ACHN (cell line): ENCODE measurements at places on chromosomes 12 and 14.

GRCh38 chr14:53608369-53608768, 348.3 kb downstream of the BMP4 start:
- DNase-seq, result no peak

GRCh38 chr12:56634837-56635791, 5.0 kb upstream of the BAZ2A start:
- DNase-seq, result peak; percentile 98

DNA sequence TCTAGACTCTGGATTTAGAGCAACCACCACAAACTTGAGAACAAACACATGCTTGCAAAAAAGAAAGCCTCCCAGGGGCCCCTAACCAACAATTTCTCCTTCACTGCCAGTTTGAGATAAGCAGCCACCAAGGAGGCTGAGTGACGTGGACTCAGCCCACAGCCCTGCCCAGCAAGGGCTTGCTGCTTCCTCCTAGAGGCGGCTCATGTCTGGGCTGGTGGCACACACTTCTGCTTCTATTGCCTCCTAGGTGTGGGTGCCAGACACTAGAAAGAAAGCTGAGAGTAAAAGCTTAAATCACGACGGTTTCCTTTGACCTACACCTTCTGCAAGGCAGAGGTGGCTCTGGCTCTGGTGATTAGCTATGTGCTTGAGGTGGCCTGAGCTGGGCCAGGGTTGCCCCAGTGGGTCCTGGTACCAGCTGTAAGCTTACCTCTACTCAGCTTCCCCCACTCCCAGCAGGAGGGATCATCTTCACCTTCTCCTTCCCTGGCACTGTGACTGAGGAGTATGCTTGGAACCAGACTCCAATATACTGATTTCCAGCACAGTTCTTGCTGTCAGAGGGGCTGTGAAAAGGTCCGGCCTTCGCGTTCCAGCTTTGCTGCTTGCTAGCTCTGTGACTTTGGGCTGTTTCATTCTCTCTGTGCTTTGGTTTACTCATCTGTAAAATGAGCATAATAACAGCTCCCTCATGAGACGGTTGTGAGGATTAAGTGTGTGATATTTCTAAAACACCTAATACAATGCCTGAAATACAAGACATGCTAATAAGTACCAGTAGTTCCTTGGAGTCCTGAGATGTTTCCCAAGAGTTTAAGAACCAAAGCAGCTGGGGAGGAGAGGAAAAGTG, 89.7 kb upstream of the PARP11 start:
- DNase-seq, result no peak

GRCh38 chr12:5081016-5081415, 37.3 kb downstream of the KCNA5 start:
- DNase-seq, result no peak

DNA sequence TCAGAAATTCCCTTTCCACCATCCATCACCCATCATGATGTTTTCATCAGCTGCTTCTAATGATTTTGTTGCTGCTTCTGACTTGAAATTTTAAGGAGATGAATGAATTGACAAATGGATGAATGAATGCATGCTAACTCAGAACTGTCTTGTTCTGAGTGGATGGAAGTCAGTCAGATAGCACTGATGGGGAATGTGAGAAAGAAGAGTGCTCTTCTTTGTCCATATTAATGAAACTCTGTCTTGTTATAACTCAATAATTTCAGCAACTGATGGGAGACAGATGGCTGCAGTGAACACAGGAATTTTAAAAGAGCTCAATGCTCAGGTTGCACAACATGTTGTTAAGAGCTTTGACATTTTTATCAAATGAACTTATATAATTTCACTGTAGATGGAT, 422.0 kb downstream of the TRHDE start:
- no peak for DNase-seq

DNA sequence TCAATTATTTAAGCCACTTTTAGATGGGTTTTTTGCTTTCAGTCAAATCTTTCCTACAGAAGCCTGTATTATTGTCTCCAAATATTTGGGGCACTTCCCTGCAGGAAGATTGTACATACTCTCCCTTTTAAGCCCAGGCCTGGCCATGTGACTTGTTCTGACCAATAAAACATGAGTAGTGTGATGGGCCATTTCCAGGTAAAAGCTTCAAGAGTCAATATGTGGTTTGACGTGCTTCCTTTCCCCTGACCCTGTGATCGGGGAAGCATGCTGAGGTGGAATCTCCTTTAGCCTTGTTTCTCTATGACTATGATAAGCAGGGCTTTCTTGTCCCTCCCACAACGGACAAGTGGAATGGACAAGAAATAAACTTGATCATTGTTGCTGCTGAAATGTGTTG, 14.2 kb upstream of the NIN start:
- DNase-seq, result peak; percentile 53

- DNase-seq, result no peak
Observed at GRCh38 chr12:112627851-112628250, 163.7 kb upstream of the RPH3A start.

GRCh38 chr12:64635356-64635998, 25.2 kb downstream of the RASSF3 start:
- DNase-seq, result no peak

- DNase-seq, result no peak
Observed at GRCh38 chr12:90058704-90059103, 350.1 kb upstream of the ATP2B1 start.

DNA sequence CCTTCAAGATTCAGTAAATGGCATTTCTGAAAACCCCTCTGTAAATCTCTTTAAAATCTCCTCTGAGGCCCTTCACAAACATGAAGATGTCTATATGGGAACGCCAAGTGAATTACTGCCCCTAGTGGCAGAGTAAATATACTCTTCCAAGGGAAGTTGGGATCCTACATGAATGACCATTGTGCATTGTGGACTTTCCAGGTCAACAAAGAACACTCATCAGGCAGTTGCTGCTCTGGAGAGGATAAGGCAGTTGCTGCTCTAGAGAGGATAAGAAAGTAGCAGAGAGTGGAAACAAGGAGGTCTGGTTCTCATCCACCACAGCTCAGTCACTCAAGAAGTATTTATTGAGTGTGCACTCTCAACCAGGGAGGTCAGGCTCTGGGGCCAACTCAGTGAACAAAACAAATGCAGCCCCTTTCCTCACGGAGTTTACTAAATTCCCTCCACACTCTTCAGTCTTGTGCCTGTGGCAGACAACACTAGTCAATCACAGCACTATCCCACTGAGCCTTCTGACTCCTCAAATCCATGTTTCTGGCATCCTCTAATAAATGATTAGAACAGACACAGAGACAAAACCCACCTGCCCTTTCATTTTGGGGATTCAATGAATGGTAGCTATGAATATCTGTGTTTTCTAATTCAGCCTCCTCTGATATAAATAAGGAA, 52.9 kb downstream of the SVOP start:
- peak; percentile 52 for DNase-seq

- DNase-seq, result no peak
Observed at GRCh38 chr12:101707131-101707782, 9.8 kb downstream of the CHPT1 start.

DNA sequence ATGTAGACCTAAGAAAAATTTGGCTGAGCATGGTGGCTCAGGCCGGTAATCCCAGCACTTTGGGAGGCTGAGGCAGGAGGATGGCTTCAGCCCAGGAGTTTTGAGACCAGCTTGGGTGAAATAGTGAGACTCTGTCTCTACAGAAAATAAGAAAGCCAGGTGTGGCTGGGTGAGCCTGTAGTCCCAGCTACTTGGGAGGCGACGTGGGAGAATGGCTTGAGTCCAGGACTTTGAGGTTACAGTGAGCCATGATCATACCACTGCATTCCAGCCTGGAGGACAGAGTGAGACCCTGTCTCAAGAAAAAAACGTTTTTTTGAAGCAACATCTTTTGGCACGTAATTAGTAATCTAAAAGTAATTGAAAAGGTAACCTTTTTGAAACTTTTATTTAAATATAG, 70.9 kb downstream of the FERMT2 start:
- DNase-seq, result no peak

DNA sequence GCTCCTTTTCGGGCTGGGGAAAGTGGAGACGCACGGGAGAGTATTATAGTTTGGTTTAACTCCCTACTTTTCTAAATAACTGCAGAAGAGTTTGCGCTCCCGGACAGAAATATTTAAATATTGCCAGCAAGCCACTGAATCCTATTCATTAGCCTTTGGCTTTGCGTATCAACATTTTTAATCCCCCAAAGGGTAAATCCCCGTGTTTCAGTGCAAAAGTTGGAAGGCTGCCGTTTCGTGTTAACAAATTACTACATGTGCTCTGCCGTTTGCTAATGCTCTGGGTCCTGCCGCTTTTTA, 372 bp upstream of the DPF3 start:
- no peak for DNase-seq

GRCh38 chr14:89302396-89302950, 114.6 kb downstream of the FOXN3 start:
- DNase-seq, result no peak

DNA sequence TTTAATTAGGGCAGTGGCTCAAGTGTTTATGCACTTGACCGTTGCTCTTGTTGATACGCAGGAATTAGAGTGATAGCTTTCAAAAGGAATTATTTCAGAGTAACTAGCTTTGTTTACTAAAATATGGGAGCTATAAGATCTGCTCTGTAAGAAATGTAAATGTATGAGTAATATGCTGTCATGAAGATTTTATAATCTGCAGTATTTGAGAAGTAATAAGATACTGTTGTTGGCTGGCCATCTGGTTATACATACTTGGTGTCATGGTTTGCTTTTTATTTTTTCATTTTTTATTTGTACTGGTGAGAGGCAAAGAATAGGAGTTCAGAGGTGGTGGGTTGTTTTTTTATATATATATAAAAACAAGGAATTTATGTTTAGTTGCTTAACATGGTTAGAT, 58.5 kb downstream of the PLXNC1 start:
- no peak for DNase-seq

GRCh38 chr12:109982210-109982609, 14.0 kb downstream of the GIT2 start:
- no peak for DNase-seq

DNA sequence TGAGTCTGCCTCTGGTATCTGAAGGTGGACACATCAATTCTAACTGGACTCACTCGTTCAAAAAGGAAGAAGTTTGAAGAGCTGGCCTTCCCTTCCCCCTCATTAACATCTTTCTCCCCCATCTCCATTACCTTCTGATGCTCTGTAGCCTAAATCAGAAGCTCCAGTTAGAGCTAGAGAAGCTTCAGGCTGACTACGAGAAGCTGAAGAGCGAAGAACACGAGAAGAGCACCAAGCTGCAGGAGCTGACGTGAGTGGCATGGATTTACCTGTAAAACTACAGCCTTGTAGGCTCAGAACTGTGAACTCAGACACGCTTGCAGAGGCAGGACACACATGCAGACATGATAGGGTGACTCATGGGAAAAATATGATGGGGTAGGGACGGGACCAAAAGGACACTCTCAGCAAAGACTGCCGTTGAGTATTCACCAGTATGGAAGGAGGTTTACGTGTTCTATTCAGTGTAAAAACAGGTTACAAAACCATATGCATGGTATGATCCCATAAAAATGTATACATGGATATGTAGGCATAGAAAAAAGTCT, 14.3 kb upstream of the PIP4K2C start:
- DNase-seq, result no peak

DNA sequence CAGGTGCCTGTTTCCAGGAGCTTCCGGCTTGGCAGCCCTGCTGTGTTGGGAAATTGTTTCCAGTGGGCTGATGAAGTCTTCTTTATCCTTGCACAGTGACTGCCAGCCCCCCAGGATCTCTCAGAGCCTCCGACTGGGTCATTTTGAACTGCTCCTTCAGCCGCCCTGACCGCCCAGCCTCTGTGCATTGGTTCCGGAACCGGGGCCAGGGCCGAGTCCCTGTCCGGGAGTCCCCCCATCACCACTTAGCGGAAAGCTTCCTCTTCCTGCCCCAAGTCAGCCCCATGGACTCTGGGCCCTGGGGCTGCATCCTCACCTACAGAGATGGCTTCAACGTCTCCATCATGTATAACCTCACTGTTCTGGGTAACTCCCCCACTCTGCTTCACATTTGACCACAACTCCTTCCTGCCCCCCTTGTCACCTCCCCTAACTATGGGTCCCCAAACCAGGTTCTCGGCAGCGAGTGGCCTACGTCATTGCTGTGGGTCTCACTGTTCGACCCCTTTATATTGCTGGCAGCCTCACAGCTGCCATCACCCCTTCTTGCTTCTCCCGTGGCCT, 2.3 kb downstream of the LAG3 start:
- no peak for DNase-seq

DNA sequence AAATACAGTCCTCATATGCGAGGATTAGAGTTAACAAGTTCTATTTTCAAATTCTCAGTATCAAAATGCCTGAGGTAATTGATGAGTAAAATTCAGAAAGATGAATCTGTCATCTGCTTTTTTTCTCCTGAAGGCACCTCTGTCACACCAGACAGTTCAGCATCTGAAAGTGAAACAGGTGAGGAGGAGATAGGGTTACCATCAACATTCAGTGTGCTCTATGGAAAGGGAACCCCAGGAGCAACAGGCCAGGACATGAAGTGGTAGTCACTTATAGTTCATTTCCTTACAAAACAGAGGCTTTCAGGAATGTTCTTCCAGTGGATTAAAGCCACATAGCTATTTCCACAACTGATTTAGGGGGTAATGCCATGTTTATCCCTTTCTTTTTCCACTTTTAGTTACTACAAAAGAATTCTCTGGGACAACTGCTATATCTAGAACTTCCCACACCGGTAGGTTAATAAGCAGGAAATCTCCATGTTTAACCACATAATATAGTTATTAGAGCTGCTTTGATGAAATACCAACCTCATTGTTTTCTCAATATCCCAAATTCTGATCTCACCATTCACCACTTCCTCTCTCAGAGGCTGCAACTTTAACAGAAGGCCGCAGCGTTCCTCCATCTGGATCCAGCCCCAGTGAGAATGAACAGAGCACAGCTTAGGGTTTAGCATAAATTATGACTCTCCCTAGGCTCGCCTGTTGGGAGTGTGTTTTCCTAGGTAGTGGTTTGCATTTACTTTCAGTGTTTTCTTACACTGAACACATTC, 177.0 kb upstream of the CNTN1 start:
- DNase-seq, result no peak

DNA sequence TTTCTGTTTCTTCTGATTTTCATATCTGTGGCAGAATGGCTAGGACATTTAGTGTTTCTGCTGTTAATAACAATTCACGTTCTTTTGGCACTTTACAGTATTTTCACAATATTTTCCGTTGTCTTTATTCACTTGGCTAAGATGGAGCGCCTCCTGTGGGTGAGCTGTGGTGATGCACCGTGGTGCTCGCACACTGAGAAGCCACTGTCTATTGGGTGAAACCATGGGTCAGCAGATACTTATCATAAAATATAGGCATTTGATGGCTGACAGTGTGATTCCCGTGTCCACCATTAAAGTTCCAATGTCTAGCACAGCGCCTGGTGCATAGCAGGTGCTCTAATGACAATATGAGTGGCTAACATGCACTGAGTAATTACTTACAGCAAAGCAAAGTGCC, 141.8 kb downstream of the VRK1 start:
- DNase-seq, result no peak

DNA sequence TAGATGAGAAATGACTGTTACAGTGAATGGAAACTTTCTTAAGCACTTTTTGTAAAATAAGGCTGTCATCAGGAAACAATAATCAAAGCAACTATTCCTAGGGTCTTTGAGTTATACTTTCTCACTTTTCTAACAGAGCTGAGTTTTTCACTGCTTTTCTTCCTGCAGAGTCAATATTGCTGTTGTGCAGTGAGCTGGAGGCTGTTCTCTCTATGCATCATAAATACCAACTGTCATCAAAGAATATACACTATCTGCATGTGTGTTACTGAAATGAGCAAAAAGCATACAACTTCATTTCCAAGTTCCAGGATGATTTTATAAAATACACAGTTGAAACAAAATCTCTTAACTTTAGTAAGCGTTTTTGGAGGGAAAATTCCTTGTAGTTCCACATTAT, 110.4 kb upstream of the CPSF6 start:
- no peak for DNase-seq
